ENCODE measurements at places on chromosomes 1 and 21. TPM values are rescaled to one million over a fixed set of nuclear protein-coding genes. Genes with fewer than 3 reads are reported as not detected.

Gene SPRR1B
- polyA plus RNA-seq: not detected

DNA sequence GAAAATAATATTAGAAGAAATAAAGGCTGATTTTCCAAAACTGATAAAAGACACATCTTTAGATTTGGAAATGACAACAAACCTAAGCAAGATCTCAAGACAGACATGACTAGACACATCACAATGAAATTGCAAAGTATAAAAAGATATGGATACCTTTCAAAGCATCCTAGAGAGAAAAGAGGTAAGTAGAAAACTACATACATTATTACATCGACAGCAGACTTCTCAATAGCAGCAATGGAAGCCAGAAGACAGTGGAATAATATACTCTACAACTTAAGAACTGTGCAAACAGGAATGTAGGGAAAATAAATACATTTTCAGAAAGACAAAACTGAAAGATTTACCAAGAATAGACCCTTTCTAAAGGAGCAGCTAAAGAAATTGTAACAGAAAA lies 50.2 kb downstream of the DENND1B start:
- H3K27me3 ChIP-seq: no peaks in the 10 kb centered on the region
- H3K27ac ChIP-seq: no peak overlapping the region
- no peak overlapping the region for H3K4me3 ChIP-seq
- H3K4me1 ChIP-seq: no peaks in the 10 kb centered on the region

- H3K27me3 ChIP-seq: no peaks in the 10 kb centered on the region
- H3K27ac ChIP-seq: no peak overlapping the region
- H3K4me3 ChIP-seq: no peak overlapping the region
- H3K36me3 ChIP-seq: no peaks in the 10 kb centered on the region
- no peaks in the 10 kb centered on the region for H3K4me1 ChIP-seq
Observed at GRCh38 chr1:50289495-50289894, 133.7 kb downstream of the DMRTA2 start.

Gene CFHR1
- 1.5 TPM for polyA plus RNA-seq

GRCh38 chr1:156214024-156214748 lies 1.4 kb downstream of the PMF1 start:
- H3K27ac ChIP-seq: no peak overlapping the region
- H3K4me3 ChIP-seq: peak overlapping the region; percentile 59
- H3K4me1 ChIP-seq: peaks cover 5% of the 10 kb centered on the region
- H3K27me3 ChIP-seq: no peaks in the 10 kb centered on the region
- H3K36me3 ChIP-seq: no peaks in the 10 kb centered on the region
- peak; percentile 35 for DNase-seq

Gene DCST1
- not detected for polyA plus RNA-seq

DNA sequence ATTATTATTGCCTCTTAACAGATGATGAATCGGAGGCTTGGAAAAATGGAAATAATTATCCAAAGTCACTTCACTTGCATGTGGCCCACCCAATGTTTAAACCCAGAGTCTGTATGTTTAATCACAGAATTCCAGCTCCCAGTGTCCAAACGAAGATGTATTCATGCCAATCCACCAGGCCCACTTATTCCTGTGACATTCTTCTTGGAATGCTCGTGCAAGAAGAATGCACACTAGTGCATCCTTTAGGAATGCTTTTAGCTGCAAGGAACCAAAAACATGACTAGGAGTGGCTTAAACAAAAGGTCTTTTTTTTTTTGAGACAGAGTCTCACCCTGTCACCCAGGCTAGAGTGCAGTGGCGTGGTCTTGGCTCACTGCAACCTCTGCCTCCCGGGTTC lies 8.9 kb upstream of the OPRD1 start:
- no peaks in the 10 kb centered on the region for H3K27me3 ChIP-seq
- H3K4me3 ChIP-seq: no peak overlapping the region
- H3K27ac ChIP-seq: no peak overlapping the region
- H3K4me1 ChIP-seq: no peaks in the 10 kb centered on the region
- DNase-seq: no peak
- no peaks in the 10 kb centered on the region for H3K36me3 ChIP-seq

Gene AADACL4
- polyA plus RNA-seq: 0.38 TPM

Gene A3GALT2
- not detected for polyA plus RNA-seq

DNA sequence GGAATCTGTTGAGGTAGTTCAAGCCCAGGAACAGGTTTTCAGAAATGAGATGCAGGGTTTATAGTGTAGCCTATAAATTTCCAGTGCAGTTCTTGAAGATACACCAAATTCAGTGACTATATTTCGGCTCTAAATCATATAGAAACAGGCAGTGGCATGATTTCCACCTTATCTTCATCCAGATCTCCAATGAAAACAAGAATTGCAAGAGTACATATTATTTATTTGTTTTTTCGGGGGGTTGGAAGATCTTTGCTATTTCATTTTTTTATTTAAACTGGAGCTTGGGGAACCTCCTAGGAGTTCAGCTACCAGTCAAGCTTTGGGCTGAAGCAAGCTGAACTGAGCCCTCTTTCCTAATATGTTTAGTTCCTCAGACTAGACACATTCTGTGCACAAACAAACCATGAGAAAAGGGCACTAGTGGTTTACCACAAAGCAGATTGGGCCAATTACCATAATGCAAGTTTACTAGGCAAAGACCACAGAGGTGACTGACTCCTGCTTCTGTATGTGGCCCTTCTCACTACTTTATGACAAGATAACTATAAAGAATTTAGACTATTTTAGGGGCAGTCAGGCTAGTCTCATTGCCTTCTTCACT lies 68.5 kb downstream of the RGS2 start:
- H3K27me3 ChIP-seq: no peaks in the 10 kb centered on the region
- H3K27ac ChIP-seq: no peak overlapping the region
- H3K36me3 ChIP-seq: no peaks in the 10 kb centered on the region
- H3K4me1 ChIP-seq: peaks cover 6% of the 10 kb centered on the region
- DNase-seq: no peak
- H3K4me3 ChIP-seq: no peak overlapping the region

DNA sequence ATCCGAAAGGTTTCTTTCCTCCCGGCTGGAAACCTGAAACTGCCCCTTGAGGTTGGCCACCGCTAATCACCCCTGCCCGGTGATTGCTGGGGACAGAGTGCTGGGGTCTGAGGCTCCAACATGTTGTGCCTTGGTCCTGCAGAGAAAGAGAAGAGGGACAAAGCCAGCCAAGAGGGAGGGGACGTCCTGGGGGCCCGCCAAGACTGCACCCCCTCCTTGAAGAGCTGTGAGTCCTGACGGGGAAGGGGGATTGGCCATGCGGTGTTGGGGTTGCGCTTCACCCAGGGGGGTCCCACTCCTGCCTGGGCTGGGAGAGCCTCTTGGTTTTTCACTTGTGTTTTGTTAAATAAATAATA lies 19.5 kb downstream of the LDLRAP1 start:
- peaks cover 9% of the 10 kb centered on the region for H3K4me1 ChIP-seq
- no peak overlapping the region for H3K4me3 ChIP-seq
- no peak for DNase-seq
- no peaks in the 10 kb centered on the region for H3K27me3 ChIP-seq

GRCh38 chr1:234188454-234188792 lies 184.8 kb upstream of the COA6 start:
- H3K27me3 ChIP-seq: no peaks in the 10 kb centered on the region
- no peak for DNase-seq
- H3K36me3 ChIP-seq: no peaks in the 10 kb centered on the region
- H3K27ac ChIP-seq: no peak overlapping the region

DNA sequence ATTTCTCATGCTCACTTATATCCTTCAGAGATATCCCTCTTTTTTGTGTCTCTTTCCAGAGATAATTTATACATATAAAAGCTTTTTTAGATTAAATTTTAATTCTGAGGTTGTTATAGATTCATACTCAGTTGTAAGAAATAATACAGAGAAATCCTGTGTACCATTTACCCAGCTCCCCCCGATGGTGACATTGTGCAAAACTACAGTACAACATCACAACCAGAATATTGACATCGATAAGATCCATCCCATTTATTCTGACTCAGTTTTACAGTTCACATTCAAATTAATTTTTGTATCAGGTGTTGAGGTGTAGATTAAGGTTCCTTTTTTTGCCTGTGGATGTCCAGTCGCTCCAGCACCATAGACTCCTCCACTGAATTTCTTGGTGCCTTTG lies 14.3 kb downstream of the DMRTB1 start:
- no peak overlapping the region for H3K27ac ChIP-seq
- H3K27me3 ChIP-seq: no peaks in the 10 kb centered on the region
